CD14-positive monocyte (primary cell): ENCODE measurements at places on chromosomes 11 and 22.

- DNase-seq, result no peak
Observed at GRCh38 chr11:46065681-46066080, 55.6 kb downstream of the PHF21A start.

GRCh38 chr11:123510579-123510905 is 80.5 kb downstream of the GRAMD1B start:
- no peak for DNase-seq

DNA sequence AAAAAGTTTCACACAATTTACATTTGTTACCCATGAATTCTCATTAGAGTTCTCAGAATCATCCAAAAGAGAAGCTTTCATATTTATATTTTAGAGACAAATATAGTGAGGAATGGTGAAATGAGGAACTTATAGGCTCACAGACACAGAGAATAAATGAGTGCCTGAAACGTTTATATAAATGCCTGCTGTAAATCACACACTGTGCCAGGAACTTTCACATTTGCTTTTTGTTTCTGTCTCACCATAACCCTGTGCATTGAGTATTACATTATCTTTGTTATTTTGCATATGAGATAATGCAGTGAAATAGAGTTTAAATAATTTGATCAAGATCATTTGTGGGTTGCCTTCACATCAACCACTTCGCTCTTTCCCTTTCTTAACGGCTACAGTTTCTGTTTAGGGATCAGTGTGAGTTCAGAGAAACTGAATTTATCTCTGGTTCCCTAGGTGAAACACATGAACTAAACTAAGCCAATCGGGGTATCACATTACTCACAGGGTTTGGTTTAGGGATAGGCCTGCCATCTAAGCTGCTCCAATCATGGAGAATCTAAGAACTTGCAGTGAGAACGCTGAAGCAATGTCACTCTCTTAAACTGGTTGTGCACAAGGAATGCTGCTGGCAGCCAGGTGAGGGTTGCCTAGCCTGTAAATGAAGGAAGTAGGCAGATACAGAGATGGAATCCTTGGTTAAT is 1339.2 kb upstream of the TENM4 start:
- DNase-seq, result no peak

DNA sequence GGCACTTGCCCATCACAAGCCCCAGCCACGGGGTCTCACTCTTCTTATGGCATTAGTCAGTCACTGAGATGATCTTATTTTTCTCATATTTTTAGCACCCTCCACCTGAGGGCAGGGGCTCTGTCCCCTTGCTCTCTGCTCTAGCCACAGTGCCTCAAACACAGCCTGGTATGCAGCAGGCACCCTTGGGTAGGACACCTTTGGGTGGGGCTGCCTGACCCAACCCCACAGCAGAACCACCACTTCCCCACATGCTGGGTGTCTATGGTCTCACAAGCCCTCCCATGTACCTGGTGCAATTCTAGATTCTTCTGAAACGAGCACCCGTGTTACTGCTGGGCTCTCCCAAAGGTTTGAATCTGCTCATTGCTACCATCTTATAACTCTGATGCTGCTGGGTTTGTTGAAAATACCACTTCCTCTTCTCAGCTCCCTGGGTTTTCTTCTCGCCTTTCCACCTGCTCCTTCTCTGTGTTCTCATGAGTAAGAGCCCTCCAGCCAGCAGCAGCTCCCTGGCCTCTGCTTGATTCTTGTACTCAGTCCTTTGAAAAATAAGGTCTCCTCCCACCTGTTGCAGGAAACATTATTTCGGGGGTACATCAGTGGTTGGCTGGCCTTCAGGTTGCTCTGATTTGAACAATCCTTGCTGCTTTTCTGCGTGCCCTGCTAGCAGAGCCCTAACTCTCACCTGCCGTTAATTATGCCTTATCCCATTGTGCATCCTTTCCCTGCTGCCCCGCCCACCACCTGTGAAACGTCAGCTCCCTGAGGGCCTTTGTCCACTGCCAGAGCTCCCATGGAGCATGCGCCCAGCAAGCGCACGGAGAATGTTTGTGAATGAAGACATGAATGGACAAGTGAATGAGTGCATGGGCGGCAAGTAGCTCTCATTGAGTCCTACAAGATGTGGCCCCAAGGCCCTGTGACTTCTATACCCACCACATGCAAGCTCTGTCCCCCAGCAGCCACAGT is 1181.6 kb downstream of the TBC1D22A start:
- DNase-seq, result no peak

GRCh38 chr11:78990261-78990660 is 415.6 kb upstream of the NARS2 start:
- no peak for DNase-seq

- peak; percentile 34 for DNase-seq
Observed at GRCh38 chr22:29245626-29246385, 22.0 kb downstream of the RHBDD3 start.

- no peak for DNase-seq
Observed at GRCh38 chr22:27175021-27175838, 517.8 kb downstream of the MIAT start.

- no peak for DNase-seq
Observed at GRCh38 chr11:95138448-95138847, 48.8 kb downstream of the ENDOD1 start.

GRCh38 chr11:122758339-122758738 is 80.0 kb upstream of the CRTAM start:
- no peak for DNase-seq

GRCh38 chr11:65637032-65637557 is 806 bp upstream of the SIPA1 start:
- DNase-seq, result no peak

- DNase-seq, result no peak
Observed at GRCh38 chr22:44185237-44186120, 4.8 kb downstream of the PARVG start.

- no peak for DNase-seq
Observed at GRCh38 chr11:69050592-69051380, 2.1 kb downstream of the TPCN2 start.

DNA sequence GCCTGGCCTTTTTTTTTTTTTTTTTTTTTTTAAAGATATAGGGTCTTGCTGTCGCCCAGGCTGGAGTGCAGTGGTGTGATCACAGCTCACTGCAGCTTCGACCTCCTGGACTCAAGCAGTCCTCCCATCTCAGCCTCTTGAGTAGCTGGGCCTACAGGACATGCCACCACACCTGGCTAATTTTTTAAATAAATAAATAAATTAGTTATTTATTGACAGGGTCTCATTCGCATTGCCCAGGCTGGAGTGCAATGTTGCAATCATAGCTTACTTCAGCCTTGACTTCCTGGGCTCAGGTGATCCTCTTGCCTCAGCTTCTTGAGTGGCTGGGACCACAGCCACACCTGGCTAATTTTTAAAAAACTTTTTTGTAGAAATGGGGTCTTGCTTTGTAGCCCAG is 10.5 kb downstream of the AP2A2 start:
- no peak for DNase-seq

DNA sequence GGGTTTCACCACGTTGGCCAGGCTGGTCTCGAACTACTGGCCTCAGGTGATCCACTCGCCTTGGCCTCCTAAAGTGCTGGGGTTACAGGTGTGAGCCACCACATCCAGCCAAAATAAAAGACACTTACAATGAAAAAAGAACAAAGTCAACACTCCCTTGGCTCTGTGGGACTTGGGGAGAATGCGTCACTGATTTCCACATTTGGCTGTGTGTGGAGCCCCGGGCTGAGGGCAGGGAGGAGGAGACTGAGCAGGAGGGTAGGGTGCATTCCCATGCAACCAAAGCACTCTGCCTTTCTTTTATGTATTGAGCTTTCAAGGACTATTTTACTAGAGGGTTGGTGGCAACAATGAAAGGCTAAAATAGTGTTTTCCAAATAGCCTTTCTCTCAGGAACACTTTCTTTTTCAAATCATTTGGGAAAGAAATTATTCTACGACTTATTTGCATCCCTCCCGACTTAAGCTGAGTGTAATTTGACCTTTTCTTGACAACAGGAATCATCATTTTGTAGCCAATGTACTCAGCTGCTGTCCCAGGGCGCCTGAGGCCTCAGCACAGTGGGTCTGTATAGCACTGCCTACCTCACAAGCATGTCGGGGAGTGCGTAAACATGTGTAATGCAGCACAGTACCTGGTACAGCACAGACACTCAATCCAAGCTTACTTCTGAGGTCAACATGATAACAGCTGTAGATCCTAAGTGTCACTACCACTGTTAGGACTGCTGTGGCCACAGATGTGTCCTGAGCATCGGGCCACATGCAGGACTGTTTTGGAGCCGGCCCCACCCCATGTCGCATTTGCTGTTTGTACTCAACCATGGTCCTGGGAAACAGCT is 10.1 kb upstream of the SERPIND1 start:
- DNase-seq, result no peak

DNA sequence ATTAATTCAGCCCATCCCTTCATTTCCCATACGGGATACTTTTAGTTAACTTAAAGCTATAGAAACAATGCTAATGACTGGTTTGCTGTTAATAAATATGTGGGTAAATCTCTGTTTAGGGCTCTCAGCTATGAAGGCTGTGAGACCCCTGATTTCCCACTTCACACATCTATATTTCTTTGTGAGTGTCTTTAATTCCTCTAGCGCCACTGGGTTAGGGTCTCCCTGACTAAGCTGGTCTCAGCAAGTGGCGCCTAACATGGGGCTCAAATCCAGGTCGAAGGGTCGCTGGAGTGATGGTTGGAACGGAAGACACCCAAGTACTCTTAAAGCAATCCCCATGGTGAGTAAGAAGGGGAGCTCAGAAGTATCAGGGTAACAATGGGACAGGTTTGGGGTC is 14.4 kb upstream of the OOSP1 start:
- DNase-seq, result no peak
